ENCODE measurements at places on chromosomes 3 and 15. TPM values are rescaled to one million over a fixed set of nuclear protein-coding genes. Genes with fewer than 3 reads are reported as not detected.

The CD200 gene
- total RNA-seq, result not detected

The PLA2G4E gene
- not detected for total RNA-seq

The SSUH2 gene
- not detected for total RNA-seq

The ALS2CL gene
- total RNA-seq, result 4.9 TPM

The SUSD5 gene
- total RNA-seq, result 31.5 TPM

The HHLA2 gene
- total RNA-seq, result not detected

The CLDN16 gene
- total RNA-seq, result not detected

The ISLR gene
- 250 TPM for total RNA-seq

The CIB2 gene
- total RNA-seq, result 4.1 TPM

The FAM81A gene
- total RNA-seq, result 1.4 TPM

The UBAP1L gene
- 2.7 TPM for total RNA-seq

The A4GNT gene
- not detected for total RNA-seq

The RMDN3 gene
- total RNA-seq, result 17.4 TPM

The PTH1R gene
- total RNA-seq, result 3.0 TPM

The ROPN1 gene
- 0.22 TPM for total RNA-seq

The SLC22A13 gene
- 0.86 TPM for total RNA-seq

The LRRC31 gene
- not detected for total RNA-seq

The HTR3D gene
- total RNA-seq, result not detected

The MUC20 gene
- 1.6 TPM for total RNA-seq

The IQCF5 gene
- not detected for total RNA-seq

The TMC3 gene
- not detected for total RNA-seq

The PPP1R14D gene
- total RNA-seq, result not detected

The CYP8B1 gene
- not detected for total RNA-seq

The LIPC gene
- 1.8 TPM for total RNA-seq

The ARGFX gene
- total RNA-seq, result not detected

The LMOD3 gene
- total RNA-seq, result 0.22 TPM

The ZIC4 gene
- total RNA-seq, result 0.13 TPM
